ENCODE measurements at places on chromosomes 3 and 15.

DNA sequence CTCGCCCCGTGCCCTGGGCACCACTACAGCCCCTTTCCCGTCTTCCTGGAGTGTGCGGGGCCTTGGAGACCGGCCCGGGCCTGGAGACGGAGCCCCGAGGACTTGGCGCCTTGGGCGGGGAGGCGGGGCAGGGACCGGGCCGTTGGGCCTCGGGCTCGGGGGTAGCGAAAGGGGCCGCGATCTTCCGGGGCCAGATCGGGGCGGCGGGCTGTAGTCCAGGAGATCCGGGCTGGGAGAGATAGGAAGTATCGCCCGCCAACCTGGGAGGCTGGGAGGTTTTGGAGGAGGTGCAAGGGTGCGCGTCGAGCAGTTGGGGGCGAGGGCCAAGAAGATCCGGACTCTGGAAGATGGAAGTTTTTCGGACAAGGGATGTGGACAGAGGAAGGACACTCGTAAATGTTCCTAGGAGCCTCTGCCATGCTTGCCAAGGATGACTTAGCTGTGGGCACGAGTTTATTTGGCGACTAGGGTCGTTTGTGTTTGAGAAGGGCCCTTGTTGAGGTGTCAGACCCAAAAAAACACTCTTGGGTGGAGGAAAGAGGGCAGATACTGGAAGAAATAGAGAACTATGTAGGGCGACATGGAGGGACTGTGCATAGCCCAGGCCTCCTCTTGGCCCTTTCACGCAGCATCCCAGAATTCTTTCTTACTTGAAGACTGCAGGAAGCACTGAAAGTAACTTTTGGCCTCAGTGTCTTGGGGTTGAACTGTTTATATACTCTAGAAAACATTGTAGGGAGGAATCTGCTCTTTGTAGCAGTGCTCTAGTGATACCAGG, 712 bp downstream of the RTF1 start:
- DNase-seq, result no peak

DNA sequence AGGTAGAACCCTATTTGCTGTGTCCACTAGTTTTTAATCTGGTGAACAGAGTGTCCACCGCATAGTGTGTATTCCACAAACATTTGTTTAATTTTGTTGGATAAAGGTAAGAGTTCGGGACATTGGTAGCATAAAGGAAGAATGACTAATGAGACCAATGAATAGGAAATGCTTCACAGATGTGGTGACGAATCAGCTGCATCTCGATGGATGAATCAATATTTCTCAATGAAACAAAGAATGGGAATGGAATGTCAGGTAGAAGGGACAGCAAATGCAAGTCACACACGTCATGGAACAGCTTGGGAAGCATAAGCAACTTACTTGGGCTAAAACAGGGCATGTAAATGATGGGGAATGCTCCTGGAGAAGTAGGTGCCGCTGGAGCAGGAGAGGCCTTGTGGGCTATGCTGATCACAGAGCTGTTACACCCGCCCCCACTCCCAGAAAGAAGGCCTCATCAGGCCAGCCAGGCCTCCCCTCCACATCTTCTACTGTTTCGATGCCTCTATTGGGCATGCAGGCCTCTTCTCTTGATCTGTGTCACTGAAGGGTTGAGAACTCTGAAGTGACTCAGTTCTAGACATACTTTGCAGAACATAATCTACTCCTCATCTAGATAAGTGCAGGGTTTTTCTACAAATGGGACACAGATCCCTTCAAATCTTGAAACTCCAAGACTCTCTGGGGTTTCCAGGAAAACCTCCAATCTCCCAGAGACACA, 120.0 kb upstream of the GADL1 start:
- DNase-seq, result no peak

- DNase-seq, result no peak
Observed at GRCh38 chr3:57783186-57784088, 27.3 kb downstream of the SLMAP start.

- DNase-seq, result no peak
Observed at GRCh38 chr15:88981244-88982215, 68.4 kb upstream of the MFGE8 start.

- no peak for DNase-seq
Observed at GRCh38 chr3:61570813-61571212, 9.4 kb downstream of the PTPRG start.

GRCh38 chr15:91047545-91048199, 25.3 kb upstream of the VPS33B start:
- DNase-seq, result no peak

DNA sequence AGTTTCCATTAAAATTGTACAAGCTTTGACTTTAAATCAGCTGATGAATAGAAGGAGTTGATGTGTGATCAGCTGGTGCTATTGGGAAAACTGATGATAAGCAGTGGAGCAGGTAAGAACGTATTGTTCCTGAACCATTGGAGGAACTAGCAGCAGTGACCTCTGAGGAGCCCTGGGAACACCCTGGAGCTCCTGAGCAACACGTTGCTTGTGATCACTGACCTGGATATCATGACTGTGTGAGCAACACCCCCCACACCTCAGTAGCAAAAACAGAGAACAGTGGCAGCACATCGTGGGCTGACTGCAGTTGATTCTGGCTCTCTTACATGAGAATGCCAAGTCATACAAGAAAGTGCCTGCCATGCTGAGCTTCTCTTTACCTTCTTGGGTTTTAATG, 72.9 kb downstream of the BLM start:
- no peak for DNase-seq

DNA sequence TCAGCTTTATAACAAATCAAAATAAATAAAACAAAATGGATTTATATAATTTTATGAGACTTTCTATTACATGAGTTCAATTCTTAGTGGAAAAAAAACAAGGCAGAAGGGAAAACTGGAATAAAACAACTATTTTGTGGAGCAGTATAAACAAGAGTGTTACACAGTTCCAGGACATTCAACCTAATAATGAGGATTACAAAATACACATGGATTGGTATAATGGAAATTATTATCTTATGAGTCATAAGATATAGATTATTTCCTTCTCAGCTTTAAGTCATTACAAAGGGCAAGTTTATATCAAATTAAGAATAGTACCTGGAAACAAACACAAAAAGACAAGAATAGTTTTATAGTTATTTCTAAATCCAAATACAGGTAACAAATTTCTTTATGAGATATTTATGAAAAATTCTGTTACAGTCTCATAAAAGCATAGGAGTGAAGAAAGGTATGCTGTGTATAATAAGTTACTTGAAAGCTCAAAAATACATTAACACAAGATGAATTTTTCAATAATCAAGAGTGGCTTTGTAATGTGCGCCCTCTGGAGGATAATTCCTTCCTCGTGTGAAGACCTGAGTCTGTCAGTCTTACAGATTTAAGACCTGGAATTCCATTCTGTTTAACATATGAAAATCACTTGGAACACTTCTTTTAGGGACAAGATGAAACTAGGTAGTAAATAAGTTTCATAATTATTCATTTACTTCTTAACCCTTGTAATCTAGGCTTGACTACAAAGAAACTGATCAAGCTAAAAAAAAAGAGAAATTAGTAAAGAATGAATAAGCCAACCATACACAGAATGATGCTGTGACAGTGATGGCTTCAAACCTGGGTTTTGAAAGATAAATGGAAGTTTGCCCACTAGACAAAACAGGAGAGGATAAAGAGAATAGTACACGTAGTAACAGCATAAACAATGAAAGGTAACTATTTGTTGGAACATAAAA, 9.5 kb downstream of the COPS2 start:
- no peak for DNase-seq

- no peak for DNase-seq
Observed at GRCh38 chr3:151074256-151074655, 11.2 kb upstream of the MED12L start.

- no peak for DNase-seq
Observed at GRCh38 chr3:114582929-114583328, 289.1 kb downstream of the TIGIT start.

DNA sequence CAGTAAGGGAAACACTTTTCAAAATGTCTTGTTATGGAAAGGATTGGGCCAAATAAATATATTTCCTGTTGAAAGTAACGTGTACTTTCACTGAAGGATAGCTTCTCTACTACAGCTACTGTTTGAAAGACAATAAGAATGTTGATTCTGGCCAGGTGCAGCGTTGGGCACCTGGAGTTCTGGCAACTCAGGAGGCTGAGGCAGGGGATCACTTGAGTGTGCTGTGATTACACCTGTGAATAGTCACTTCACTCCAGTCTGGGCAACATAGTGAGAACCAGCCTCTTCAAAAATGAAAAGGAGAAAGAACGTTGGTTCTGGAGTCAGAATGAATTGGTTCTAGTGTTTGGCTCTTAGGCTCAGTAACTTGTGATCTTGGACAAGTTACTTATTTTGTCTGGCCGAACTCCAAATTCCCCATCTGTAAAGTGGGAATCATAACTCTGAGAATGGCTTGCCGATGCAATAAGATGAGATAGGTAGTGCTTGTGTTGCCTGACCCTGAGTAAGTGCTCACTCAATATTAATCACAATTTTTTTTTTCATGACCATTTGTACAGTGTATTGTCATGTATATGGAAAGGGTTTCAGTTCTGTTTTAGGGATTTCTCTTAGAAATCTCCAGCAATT, 310.8 kb downstream of the PTPRG start:
- no peak for DNase-seq

DNA sequence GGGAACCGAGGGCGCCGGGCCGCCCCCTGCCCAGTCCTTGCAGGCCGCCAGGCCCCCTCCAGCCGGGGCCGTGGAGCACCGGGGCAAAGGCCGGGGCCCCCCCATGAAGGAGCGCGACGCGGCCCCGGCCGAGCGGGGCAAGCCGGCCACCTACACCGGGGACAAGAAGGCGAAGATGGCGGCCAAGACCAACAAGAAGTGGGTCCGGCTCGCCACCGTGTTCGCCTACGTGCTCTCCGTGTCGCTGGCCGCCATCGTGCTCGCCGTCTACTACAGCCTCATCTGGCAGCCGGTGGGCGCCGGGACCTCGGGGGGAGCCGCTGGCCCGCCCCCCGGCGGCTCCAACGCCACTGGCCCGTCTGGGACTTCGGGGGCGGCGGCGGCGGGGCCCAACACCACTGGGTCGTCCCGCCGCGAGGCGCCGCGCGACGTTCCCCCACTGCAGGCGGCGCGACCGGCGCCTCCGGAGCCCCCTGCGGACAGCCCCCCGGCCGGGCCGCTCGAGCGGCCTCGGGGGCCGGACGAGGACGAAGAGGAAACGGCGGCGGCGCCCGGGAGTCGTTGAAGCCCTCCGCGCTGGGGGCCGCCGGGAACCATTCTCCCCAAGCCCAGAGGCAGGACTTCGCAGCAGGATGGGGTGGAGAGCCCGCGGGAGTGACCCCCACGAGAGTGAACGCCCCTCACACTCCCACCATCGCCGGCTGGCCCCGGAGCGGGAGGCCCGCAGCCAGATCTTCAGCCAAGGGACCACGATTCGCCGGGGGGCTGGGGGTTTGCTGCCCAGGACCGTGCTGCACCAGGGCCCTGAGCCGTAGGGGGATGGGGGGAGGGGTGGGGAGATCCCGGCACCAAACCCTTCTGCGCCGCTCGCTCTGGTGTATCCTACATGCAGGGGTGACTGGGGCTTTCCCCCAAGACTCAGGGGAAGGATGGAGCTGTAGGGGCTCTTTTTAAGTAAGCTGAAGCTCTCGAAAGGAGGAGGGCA, 753 bp downstream of the INAFM2 start:
- no peak for DNase-seq

DNA sequence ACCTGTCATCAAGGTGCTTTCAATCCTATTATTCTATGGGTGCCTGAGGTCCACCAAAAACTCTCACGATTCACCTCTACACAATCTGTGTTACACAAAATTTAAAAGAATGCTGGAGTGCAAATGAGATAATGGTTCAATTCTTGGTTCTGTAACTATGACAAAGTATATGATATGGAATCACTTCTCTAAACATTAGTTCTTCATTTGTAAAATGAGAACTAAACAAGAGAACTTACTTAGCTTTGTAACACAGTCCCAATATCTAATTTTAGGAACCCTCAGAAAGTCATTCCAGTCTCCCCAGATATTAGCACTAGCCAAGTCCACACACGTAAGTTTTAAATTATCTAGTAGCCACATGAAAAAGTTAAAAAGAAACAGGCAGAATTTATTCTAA, 111.5 kb downstream of the TBL1XR1 start:
- no peak for DNase-seq

DNA sequence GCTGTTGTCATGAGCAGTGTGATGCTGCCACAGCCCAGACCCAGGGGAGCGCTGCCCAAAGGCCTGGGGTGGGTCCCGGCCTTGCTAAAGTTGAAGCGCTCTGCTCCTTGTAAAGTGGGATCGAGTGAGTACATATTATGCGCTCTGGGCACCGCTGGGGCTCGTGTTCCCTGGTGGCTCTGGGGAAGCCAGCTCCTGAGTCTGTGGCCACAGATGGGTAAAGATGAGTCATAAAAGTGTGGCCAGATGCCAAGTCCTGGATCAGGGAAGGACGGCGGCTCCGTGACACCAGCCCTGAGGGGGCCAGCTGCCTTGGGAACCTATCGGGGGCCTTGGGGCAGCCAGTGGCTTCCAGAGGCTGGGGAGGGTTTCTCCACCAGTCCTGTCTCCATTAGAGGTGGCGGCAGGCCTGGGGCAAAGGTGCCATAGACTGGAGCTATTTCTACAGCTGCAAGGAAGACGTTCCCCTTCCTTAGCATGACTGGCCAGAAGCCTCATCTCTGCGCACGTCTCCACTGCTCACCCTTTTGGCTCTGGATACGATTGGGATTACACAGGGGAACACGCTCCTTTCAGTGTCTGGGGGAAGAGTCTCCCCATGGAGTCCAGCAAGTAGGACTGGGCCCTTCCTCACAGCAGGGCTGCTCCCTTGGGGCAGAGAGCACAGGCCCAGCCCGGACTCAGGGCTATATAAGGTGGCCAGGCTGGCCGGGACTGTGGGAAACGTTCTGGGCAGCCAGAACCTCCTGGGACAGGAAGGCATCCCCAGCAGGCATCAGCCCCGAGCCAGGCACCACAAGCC, 1.2 kb upstream of the ITIH4 start:
- DNase-seq, result no peak

DNA sequence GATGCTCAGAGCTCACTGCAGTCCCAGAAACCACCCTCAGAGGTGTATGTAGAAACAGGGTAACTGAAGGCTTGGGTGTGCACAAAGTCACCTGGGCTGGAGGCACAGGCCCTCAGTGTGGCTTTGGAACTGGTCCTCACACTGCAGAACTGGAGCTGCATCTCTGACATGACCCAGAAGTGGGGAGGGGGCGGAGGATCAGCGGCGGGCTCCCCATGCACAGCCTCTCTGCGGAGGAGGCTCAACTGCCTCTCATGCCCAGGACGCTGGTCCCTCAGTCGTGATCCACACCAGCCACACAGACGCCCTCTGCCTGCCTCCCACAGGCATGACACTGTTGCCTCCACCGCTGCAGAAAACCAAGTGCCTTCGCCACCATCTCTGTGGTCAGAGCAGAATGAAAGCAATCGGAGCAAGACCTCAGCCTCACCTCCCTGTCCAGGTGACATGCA, 73.7 kb downstream of the TM2D3 start:
- no peak for DNase-seq

GRCh38 chr3:186569779-186570095, 783 bp upstream of the DNAJB11 start:
- DNase-seq, result no peak
